Naive B cell (primary cell): ENCODE measurements at places on chromosomes 4 and X. TPM values are rescaled to one million over a fixed set of nuclear protein-coding genes. Genes with fewer than 3 reads are reported as not detected.
A peak's percentile ranks its signal among the peaks of the same experiment; 100 is the strongest.

SMPX gene
- not detected for polyA plus RNA-seq

TMEM31 gene
- polyA plus RNA-seq, result not detected

IL2 gene
- polyA plus RNA-seq, result not detected

MAGEA8 gene
- not detected for polyA plus RNA-seq

SLC49A3 gene
- not detected for polyA plus RNA-seq

PPP3CA gene
- polyA plus RNA-seq, result 12.9 TPM

NPNT gene
- not detected for polyA plus RNA-seq

DCHS2 gene
- polyA plus RNA-seq, result 0.26 TPM

GAGE13 gene
- polyA plus RNA-seq, result not detected

- no peaks in the 10 kb centered on the region for H3K4me1 ChIP-seq
- DNase-seq, result no peak
- no peaks in the 10 kb centered on the region for H3K36me3 ChIP-seq
- no peak overlapping the region for H3K27ac ChIP-seq
These were observed 261.8 kb downstream of the DHX15 start for GRCh38 chr4:24322511-24322910.

GRCh38 chr4:52982255-52982945 is 120.3 kb downstream of the RASL11B start:
- H3K4me1 ChIP-seq, result no peaks in the 10 kb centered on the region
- no peaks in the 10 kb centered on the region for H3K36me3 ChIP-seq
- H3K27me3 ChIP-seq, result no peaks in the 10 kb centered on the region
- no peak for DNase-seq
- no peak overlapping the region for H3K4me3 ChIP-seq
- H3K27ac ChIP-seq, result no peak overlapping the region

GRCh38 chr4:8721621-8722020 is 129.1 kb downstream of the CPZ start:
- no peak overlapping the region for H3K27ac ChIP-seq
- DNase-seq, result no peak
- no peaks in the 10 kb centered on the region for H3K4me1 ChIP-seq
- H3K27me3 ChIP-seq, result peaks cover 9% of the 10 kb centered on the region
- H3K4me3 ChIP-seq, result no peak overlapping the region
- H3K36me3 ChIP-seq, result no peaks in the 10 kb centered on the region

DNA sequence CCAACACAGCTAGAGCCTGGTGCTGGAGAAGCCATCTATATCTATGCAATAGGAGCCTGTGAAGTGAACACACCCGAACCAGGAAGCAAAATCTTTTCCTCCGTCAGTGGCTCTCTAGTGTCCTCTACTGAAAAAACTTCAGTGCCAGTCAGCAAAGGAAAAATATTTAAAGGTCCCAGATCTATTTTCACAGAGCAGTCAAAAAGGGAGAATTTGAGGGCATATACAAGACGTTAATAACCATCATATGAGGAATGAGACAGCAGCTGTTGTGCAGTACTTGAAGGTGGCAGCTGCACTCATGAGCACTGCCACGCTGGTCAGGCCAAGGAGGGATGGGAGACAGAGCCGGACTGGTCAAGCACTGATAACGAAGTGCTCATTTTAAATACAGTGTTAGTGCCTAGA is 14.4 kb downstream of the MCUB start:
- no peaks in the 10 kb centered on the region for H3K27me3 ChIP-seq
- H3K36me3 ChIP-seq, result peaks cover 17% of the 10 kb centered on the region
- DNase-seq, result no peak
- H3K4me1 ChIP-seq, result peaks cover 63% of the 10 kb centered on the region
- no peak overlapping the region for H3K4me3 ChIP-seq
- H3K27ac ChIP-seq, result no peak overlapping the region

DNA sequence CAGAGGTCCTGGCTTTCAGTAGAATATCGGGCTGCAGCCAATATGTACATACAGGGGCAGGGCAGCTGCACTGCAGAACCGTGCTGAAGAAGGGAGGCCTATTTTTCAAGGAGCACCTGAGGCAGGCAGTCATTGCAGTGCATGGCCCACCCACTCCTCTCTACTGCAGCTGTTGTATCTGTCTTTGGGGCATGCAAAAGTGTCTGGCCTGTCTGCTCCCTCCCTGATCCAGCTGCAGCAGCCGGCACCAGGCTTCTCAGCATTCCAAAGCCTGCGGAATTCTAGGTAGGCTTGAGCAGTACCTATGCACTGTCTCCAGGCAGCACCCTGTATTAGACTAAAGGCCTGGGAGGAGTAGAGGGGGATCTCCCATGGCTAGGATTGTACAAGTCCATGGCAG is 415.2 kb upstream of the MAGEB16 start:
- H3K27me3 ChIP-seq, result peaks cover 3% of the 10 kb centered on the region
- H3K4me3 ChIP-seq, result peak overlapping the region; percentile 69
- H3K36me3 ChIP-seq, result no peaks in the 10 kb centered on the region
- H3K4me1 ChIP-seq, result no peaks in the 10 kb centered on the region
- no peak for DNase-seq

GRCh38 chr4:30525662-30526315 is 194.4 kb upstream of the PCDH7 start:
- H3K36me3 ChIP-seq, result no peaks in the 10 kb centered on the region
- H3K4me3 ChIP-seq, result no peak overlapping the region
- no peak overlapping the region for H3K27ac ChIP-seq
- no peaks in the 10 kb centered on the region for H3K27me3 ChIP-seq
- DNase-seq, result no peak
- no peaks in the 10 kb centered on the region for H3K4me1 ChIP-seq

- no peak overlapping the region for H3K4me3 ChIP-seq
- peaks cover 11% of the 10 kb centered on the region for H3K27me3 ChIP-seq
- DNase-seq, result no peak
- H3K4me1 ChIP-seq, result no peaks in the 10 kb centered on the region
- H3K36me3 ChIP-seq, result no peaks in the 10 kb centered on the region
- no peak overlapping the region for H3K27ac ChIP-seq
These were observed 10.1 kb upstream of the CXCL8 start for GRCh38 chr4:73730292-73730691.

DNA sequence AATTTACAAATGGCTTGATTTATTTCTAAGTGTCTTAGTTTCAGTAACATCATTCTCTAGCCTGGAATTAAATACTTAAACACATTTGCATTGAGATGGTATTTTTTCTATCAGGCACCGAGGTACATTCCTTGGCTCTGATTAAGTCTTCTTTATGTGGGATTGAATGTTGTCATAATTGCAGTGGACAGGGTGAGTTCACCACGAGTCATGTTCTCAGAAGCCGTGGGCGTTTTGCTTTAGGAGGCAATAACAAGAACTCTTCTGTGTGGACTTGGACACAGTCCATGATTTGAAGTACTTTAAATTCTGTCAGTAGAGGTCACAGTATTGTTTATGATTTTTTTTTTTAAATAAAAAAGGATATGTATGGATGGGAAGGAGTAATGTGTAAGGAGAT is 57.1 kb upstream of the EFHC2 start:
- no peaks in the 10 kb centered on the region for H3K4me1 ChIP-seq
- H3K27ac ChIP-seq, result no peak overlapping the region
- H3K36me3 ChIP-seq, result no peaks in the 10 kb centered on the region

GRCh38 chrX:68719181-68719903 is 71.9 kb downstream of the STARD8 start:
- H3K4me1 ChIP-seq, result no peaks in the 10 kb centered on the region
- H3K36me3 ChIP-seq, result no peaks in the 10 kb centered on the region
- DNase-seq, result no peak
